ENCODE measurements at places on chromosomes 16 and 17. TPM values are rescaled to one million over a fixed set of nuclear protein-coding genes. Genes with fewer than 3 reads are reported as not detected.

GRCh38 chr17:79630821-79631639 is 20.2 kb upstream of the RBFOX3 start:
- no peak overlapping the region for H3K27ac ChIP-seq
- DNase-seq = no peak
- H3K27me3 ChIP-seq = peaks cover 21% of the 10 kb centered on the region
- H3K4me1 ChIP-seq = no peaks in the 10 kb centered on the region

The TBC1D3B gene
- 2.6 TPM for total RNA-seq

DNA sequence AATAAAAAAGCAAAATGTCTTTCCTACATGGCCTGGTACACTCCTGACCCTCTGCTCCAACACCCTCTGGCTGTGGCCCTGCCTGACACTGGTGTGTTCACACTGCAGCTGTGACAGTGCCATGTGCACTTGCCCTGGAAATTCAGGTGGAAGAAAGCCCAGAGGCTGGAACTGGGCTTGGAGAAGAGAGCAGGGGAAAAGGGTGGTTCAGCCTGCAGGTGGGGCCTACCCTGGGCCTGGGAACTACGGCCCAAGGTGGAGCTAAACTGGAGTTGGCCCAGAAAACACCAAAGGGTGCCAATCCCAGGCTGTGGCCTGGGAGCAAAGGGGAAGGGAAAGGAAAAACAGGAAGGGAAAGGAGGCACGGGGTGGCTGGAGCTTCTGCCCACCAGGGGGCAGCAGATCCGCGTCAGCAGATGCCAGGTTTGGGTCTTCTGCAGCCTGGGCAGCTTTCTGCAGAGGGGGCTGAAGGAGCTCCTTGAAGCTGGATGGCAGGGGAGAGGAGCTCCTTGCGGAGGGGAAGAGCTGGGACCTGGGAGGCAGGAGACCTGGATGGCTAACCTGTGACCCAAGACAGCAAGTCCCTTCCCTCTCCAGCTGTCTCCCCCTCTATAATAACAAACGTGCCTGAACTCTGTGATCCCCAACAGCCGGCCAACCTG is 15.4 kb upstream of the CTCF start:
- peak overlapping the region; percentile 91 for H3K27ac ChIP-seq
- peaks cover 3% of the 10 kb centered on the region for H3K36me3 ChIP-seq
- H3K4me3 ChIP-seq = peak overlapping the region; percentile 14
- DNase-seq = peak; percentile 81
- no peaks in the 10 kb centered on the region for H3K27me3 ChIP-seq
- peaks cover 34% of the 10 kb centered on the region for H3K4me1 ChIP-seq

GRCh38 chr17:46819906-46820351 is 1.4 kb upstream of the WNT3 start:
- no peaks in the 10 kb centered on the region for H3K36me3 ChIP-seq

- DNase-seq = no peak
- no peak overlapping the region for H3K27ac ChIP-seq
- no peaks in the 10 kb centered on the region for H3K36me3 ChIP-seq
- peaks cover 20% of the 10 kb centered on the region for H3K27me3 ChIP-seq
Observed at GRCh38 chr17:204427-205147, 23.1 kb upstream of the DOC2B start.

- peaks cover 12% of the 10 kb centered on the region for H3K36me3 ChIP-seq
- H3K4me1 ChIP-seq = peaks cover 78% of the 10 kb centered on the region
- H3K4me3 ChIP-seq = no peak overlapping the region
- peak overlapping the region; percentile 76 for H3K27ac ChIP-seq
- H3K27me3 ChIP-seq = no peaks in the 10 kb centered on the region
Observed at GRCh38 chr16:29738514-29738913, 7.3 kb downstream of the C16orf54 start.

The DHRS7C gene
- not detected for total RNA-seq

GRCh38 chr17:73492125-73492820 is 152.0 kb downstream of the SDK2 start:
- DNase-seq = no peak
- no peaks in the 10 kb centered on the region for H3K27me3 ChIP-seq
- no peaks in the 10 kb centered on the region for H3K36me3 ChIP-seq

The CSH1 gene
- total RNA-seq = not detected

The PIEZO1 gene
- 80.1 TPM for total RNA-seq

DNA sequence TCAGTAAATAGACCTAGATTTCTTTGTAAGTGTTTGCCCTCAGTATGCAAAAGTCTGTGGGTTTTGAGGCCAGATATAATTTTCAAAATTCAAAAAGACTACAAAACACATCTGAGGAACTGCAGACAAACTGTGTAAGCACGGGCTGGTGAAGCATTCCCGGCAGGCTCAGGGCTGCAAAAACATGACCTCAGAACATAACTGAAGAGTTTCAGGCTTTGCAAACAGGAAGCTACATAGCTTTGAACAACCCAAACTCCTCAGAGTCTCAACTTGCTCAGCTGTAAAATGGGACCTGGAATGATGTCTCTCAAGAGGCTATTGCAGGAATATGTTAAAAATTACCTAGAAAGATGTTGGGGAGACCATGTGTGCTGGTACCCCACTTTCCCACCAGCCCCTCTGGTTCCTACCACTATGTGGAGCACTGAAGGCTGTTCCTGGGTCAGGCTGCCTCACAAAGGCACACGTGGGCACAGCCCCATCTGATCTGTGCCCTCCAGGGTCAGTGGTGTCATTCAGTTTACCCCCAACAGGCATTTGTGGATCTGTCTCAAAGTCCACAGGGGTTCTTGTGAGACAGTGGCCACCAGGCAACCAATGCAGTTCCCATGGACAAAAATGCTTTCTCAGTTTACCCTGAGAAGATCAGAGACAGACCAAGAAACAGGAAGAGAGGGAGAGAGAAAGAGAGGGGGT is 72.9 kb downstream of the CREBBP start:
- peaks cover 67% of the 10 kb centered on the region for H3K4me1 ChIP-seq
- H3K4me3 ChIP-seq = no peak overlapping the region
- peak; percentile 67 for DNase-seq
- H3K27ac ChIP-seq = peak overlapping the region; percentile 56
- H3K27me3 ChIP-seq = no peaks in the 10 kb centered on the region

- H3K4me1 ChIP-seq = no peaks in the 10 kb centered on the region
- peaks cover 10% of the 10 kb centered on the region for H3K36me3 ChIP-seq
- H3K27ac ChIP-seq = no peak overlapping the region
- DNase-seq = no peak
- no peak overlapping the region for H3K4me3 ChIP-seq
- H3K27me3 ChIP-seq = no peaks in the 10 kb centered on the region
Observed at GRCh38 chr17:9444687-9445086, 130.9 kb downstream of the STX8 start.

- peaks cover 80% of the 10 kb centered on the region for H3K4me1 ChIP-seq
- no peaks in the 10 kb centered on the region for H3K27me3 ChIP-seq
- H3K4me3 ChIP-seq = no peak overlapping the region
- H3K27ac ChIP-seq = no peak overlapping the region
Observed at GRCh38 chr17:29718446-29719039, 95.8 kb upstream of the CORO6 start.

- peaks cover 6% of the 10 kb centered on the region for H3K4me1 ChIP-seq
- no peak overlapping the region for H3K27ac ChIP-seq
- H3K36me3 ChIP-seq = no peaks in the 10 kb centered on the region
Observed at GRCh38 chr17:6021011-6021400, 49.2 kb upstream of the WSCD1 start.

GRCh38 chr17:76801706-76802105 is 63.8 kb downstream of the MFSD11 start:
- no peaks in the 10 kb centered on the region for H3K36me3 ChIP-seq
- H3K27me3 ChIP-seq = no peaks in the 10 kb centered on the region
- H3K4me3 ChIP-seq = no peak overlapping the region
- no peak for DNase-seq
- no peaks in the 10 kb centered on the region for H3K4me1 ChIP-seq
- H3K27ac ChIP-seq = no peak overlapping the region

GRCh38 chr17:55763856-55764255 is 13.0 kb downstream of the PCTP start:
- H3K4me1 ChIP-seq = no peaks in the 10 kb centered on the region
- H3K27ac ChIP-seq = no peak overlapping the region
- DNase-seq = no peak
- H3K36me3 ChIP-seq = no peaks in the 10 kb centered on the region
- no peaks in the 10 kb centered on the region for H3K27me3 ChIP-seq

GRCh38 chr17:35804658-35805192 is 4.6 kb upstream of the TAF15 start:
- H3K27me3 ChIP-seq = no peaks in the 10 kb centered on the region
- H3K4me1 ChIP-seq = peaks cover 51% of the 10 kb centered on the region
- DNase-seq = peak; percentile 62
- no peak overlapping the region for H3K4me3 ChIP-seq
- H3K36me3 ChIP-seq = no peaks in the 10 kb centered on the region

The RNU2-1 gene
- 6,253 TPM for total RNA-seq

The TEKT5 gene
- total RNA-seq = 0.15 TPM

GRCh38 chr17:38742411-38743308 is 5.5 kb downstream of the PCGF2 start:
- no peaks in the 10 kb centered on the region for H3K36me3 ChIP-seq
- peaks cover 11% of the 10 kb centered on the region for H3K4me1 ChIP-seq
- H3K4me3 ChIP-seq = no peak overlapping the region
- H3K27me3 ChIP-seq = peaks cover 24% of the 10 kb centered on the region

- H3K27ac ChIP-seq = no peak overlapping the region
- H3K4me3 ChIP-seq = no peak overlapping the region
- peaks cover 26% of the 10 kb centered on the region for H3K36me3 ChIP-seq
- H3K4me1 ChIP-seq = peaks cover 3% of the 10 kb centered on the region
Observed at GRCh38 chr17:28616281-28616680, 2.3 kb upstream of the RSKR start.

The LRRC37B gene
- 14.4 TPM for total RNA-seq

The OTOA gene
- total RNA-seq = not detected

The BORCS6 gene
- 4.3 TPM for total RNA-seq

DNA sequence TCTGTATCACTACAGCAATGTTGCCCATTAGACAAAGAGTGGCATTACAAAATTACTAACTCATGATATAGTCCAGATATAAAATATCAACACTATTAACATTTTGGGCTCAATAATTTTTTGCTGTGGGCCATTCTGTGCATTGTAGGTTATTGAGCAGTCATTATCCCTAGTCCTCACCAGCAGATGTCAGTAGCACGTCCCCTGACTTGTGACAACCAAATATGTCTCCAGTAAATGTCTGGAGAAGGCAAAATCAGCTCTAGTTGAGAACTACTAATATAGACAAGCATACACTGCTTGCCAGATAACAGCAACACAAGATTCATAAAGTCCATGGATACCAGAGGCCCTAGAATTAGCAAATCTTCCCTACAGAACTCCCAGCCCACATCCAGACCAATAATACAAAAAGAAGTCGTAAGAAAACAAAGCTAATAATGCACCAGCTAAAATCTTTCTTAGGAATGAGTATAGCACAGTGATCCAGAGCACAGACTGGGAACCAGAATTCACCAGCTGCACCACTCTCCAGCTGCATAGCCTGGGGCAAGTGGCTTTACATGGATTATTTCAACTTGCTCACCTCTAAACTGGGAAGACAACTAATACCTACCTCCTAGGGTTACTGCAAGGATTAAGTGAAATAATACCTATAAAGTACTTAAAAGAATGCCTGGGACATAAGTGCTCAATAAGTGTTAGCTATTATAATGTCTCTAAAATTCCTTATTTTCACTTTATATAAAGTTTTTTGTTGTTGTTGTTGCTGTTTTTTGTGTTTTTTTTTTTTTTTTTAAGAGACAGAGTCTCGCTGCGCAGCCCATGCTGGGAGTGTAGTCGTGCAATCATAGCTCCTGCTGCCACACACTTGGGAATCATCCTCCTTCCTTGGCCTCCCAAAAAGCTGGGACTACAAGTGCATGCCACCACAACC is 23.7 kb downstream of the HELZ start:
- H3K36me3 ChIP-seq = peaks cover 14% of the 10 kb centered on the region
- peaks cover 23% of the 10 kb centered on the region for H3K4me1 ChIP-seq
- H3K27me3 ChIP-seq = no peaks in the 10 kb centered on the region
- peak; percentile 52 for DNase-seq
- H3K27ac ChIP-seq = no peak overlapping the region

DNA sequence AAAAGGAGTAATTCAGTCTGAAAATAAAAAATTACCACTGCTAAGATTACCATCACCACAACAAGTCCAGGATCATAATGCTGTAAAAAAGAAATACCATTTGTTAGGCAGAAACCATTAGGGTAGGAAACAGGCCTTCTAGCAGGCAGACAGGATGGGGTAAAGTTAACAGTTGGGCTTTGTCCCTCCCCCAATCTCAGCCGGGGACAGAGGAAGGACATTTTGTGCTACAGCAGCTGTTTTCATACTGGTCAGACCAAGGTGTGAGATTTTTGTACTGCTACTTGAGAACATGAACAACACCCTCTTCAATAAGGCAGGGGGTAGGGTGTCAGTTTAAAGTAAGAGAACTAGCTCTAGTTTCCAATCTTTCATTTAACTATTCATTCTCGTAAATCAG is 49.2 kb upstream of the ITGA2B start:
- peaks cover 6% of the 10 kb centered on the region for H3K36me3 ChIP-seq
- DNase-seq = no peak
- no peak overlapping the region for H3K27ac ChIP-seq
- peaks cover 19% of the 10 kb centered on the region for H3K4me1 ChIP-seq
- no peak overlapping the region for H3K4me3 ChIP-seq
- H3K27me3 ChIP-seq = no peaks in the 10 kb centered on the region

DNA sequence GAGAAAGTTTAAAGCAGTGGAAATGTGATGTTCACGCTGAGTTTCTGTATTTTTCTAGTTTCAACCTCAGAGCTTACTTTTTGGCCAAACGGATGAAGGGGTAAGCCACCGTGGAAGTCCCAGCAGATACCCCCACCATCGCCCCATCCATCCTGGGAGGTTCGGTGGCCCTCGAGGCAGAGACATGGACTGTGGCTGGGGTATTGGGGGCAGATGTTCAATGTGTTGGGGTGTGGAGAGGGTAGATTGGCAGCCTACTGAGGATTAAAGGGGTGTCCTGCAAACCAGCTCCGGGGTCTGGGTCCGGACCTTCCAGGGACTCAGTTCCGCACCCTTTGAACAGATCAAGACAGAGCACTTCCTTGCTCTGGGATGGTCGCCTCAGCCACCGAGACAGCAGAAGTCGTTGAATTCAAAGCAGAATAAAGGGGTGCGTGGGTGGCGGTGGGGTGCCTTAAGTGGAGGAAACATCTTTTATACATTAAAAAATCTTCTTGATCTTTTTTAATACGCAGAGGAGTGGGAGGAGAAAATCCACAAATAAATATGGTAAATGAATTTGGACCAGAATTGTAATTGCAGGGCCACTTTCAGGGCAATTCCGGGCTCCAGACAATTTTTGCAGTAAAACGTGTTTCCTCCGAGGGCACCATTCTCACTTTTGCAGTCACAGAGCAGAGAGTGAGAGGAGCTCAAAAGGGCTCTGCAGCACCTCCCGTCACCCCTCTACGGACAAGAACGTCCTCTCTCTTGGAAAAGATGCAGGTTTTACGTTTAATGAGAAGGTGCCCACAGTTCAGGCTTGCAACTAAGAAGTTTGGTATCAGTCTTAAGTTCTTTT is 8.2 kb upstream of the CBX8 start:
- H3K27ac ChIP-seq = peak overlapping the region; percentile 74
- H3K4me1 ChIP-seq = peaks cover 38% of the 10 kb centered on the region

DNA sequence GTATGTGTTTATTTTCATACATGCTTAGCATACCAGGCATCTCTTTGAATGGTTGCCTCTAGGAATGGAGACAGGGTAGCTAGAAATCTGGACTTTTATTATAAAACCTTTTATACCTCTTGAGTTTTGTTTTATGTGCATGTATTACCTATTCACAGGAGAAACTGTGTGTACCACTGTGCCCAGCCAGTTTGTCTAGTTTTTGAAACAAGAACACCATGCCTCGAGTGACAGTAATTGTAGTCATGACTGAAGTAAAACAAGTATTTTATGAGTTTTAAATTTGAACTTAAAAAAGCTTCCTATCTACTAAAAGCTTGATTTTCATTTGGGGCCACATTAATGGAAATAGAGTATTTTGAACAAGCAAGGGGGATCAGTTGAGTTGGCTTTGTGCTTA is 57.4 kb downstream of the SNTB2 start:
- peaks cover under 1% of the 10 kb centered on the region for H3K36me3 ChIP-seq
- no peak overlapping the region for H3K4me3 ChIP-seq
- no peak overlapping the region for H3K27ac ChIP-seq
- no peaks in the 10 kb centered on the region for H3K4me1 ChIP-seq

- no peak overlapping the region for H3K4me3 ChIP-seq
- DNase-seq = no peak
Observed at GRCh38 chr17:49471089-49471683, 23.9 kb upstream of the NGFR start.

Measured in activated naive CD4-positive, alpha-beta T cell treated with anti-CD3 and anti-CD28 coated beads for 36 hours (primary cell).